Stimulated activated CD4-positive, alpha-beta T cell treated with anti-CD3 and anti-CD28 coated beads, Interleukin-1b, Interleukin-23, amount 100 ng/mL, for 24 hours (primary cell): ENCODE measurements at places on chromosomes 6 and 20.

GRCh38 chr6:138377844-138378243 lies at the start of gene SMIM28:
Gene SMIM28 (plus strand): TSS chr6:138377905. CDS start chr6:138378073, 168 bp downstream.
- no peak for DNase-seq

DNA sequence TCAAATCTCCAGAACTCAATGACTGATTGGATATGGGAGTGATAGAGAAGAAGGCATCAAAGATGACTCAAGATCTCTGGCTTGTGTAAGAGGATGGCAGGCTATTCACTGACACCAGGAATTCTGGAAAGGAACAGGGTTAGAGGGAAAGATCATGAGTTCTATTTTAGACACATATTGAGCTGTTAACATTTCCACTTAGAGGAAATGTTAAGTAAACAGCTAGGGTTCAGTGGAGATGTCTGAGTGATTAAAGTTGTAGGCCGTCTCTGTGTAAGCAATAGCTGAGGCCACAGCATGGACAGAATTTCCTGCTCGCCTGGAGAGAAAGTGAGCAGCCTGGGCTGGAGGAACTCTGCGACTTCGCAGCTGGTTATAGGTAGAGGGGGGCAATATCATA lies 21.0 kb downstream of the ZC3H12D start:
- DNase-seq, result no peak

DNA sequence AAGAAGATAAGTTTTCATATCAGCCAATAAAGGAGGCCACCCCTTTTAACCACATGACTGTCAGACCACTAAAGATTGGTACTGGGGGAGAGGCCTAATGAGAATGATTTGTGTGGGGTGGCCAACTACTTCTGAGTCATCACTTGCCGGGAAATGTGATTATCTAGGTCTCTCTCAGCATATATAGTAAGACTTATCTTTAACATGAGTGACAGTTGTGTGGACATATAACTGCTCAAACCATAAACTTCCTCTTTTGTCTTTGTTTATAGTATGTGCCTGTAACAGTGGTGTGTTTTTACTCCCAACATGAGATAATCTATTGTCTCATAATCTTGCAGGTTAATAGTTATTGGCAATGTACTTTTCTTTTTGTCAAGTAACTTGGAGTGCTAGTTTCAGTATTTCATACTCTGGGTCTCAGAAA lies 312.4 kb downstream of the CDKAL1 start:
- no peak for DNase-seq

DNA sequence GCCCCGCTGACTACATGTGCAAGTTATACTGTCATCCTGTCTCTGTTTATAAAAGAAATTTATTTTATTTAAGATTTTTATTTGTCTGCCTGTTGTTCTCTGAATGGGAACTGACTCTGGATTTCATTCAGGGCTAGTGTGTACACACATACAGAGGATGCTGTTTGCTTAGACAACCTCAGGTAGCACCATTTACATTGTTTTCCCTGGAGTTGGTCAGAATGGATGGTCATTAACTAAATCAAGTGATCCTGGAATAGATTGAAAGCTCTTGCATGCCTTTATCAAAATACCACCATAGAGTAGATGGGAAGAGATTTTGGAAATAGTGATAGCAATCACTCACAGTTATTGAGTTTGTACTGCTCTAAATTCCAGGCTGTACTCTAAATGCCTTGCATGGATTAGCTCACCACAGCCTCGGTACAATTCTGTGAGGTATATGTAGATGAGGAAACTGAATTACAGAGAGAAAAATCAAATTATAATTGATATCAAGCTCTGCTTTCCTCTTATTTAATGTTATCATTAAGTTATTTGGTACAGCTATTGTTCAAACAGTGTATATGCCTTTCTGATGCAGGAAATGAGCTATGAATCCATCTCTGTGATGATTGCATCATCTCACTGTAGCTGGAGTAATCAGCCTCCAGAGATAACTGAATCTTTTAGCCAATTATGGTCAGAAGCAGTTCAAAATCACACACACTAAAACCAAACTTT lies 51.9 kb downstream of the RNF217 start:
- no peak for DNase-seq
